ENCODE measurements at places on chromosomes 7 and 10.

DNA sequence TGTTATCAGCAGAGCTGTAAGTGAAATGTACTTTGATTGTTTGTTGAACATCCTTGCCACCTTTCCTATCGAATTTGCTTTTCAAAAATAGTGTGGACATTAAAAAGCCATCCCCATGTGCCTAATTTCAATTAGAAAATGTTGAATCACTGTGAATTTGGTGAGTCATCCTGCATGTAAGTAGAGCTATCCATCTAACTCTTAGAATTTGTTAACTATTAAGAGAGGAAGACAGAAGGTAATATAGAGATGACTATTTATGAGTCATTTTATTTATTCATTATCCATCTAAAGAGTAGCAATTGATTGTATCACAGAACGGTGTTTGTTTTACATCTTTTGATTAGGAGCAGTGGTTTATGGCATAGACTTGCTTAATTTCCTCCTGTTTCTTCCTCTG is 154.7 kb downstream of the MGMT start:
- no peak for DNase-seq

DNA sequence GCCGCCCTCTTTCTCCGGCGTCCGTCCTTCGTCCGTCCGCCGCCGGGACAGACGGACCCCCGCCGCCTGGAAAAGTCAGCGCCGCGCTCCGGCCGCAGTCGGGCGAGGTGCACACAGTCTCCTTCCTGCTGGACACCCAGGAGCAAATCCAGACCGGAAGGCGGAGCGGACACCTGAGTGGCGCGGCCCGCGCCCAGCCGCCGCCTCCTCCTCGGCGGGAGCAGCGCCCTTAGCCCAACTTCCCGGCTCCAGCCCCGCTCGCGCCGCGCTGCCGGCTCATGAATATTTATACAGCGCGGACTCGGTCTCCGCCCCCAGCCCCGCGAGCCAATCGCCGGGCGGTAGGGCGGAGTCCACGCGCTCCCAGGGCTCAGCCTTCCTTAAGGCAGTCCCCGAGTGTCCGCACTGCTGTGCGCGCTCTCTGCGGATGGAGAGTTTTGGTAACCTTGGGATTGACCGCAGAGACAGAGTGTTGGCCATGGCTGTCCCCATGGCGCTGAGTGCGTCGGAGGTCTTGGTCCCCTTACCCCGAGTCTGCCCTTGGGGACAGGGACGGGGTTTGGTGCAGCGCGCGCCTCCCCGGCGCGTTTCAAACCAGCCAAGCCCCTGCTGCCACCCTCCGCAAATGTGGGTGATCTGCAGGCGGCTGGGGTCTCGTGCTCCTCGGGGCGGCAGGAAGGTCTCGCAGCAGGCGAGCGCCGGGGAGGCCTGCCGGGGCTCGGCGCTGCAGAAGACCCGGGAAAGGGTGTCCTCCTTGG is at the start of gene FZD8:
Gene FZD8, minus strand, starts transcription at position 262 of the 758 bp plus-strand sequence. CDS start 867 bp downstream, outside the sequence.
- DNase-seq, result no peak

- no peak for DNase-seq
These were observed 581 bp downstream of the PTPRZ1 start for GRCh38 chr7:121873289-121874194.

DNA sequence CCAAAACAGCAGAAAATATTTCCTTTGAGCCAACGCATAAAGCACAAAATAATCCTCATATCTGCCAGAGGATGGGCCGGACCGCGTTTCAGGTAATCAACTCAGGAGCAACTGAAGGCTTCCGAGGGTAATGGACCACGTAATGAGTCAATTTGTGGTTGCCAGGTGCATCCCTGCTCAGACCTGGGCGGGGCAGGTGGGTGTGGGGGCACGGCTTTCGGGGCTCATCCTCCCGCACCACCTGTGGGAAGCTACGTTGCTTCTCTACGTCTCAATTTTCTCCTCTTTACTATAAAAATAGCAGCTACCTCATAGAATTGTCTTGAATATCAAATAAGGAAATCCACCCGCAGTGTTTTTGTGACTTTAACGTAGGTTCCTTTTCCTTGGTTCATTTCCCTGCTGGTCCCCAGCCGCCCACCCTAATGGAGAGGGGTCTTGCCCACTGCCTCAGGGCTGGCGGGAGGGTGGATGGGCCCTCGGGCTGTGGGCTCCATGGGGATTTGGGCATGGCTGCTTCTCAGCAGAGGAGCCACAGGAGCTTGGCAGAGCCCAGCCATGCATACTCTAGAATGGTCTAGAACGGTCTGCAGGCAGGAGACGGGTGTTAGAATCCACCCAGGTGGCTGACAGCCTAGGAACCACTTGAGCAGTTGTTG is 324.7 kb downstream of the ADARB2 start:
- DNase-seq, result no peak

- DNase-seq, result peak; percentile 7
These were observed 55.5 kb upstream of the ODAD2 start for GRCh38 chr10:28054228-28054860.

DNA sequence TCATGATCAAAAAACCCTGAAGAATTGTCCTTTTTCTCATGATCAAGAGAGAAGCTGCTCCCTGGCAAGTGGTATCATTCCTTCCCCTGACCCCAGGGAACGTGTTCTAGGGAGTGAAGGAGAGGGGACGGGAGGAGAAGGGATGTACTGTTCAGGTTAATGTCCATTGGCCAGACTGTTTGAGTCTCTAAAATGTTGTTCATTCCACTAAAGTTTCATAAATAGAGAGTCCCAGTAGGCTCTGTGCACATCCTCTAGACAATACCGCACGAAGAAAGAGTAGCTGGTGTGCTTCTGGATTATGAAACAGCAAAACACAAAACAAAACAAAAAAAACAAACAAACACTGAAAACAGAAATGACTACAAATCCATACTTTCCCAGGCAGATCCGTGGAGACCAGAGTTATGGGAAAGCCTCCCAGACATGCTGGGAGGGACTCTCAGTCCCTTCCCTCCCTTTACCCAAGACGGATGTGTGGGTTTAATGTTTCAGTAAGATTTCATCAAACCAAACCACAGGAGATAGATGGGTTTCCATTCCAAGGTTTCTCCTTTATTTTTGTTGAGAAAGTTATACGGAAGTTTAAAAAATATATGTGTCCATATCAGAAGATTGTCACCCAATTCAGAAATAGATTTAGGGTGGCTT is 66.5 kb upstream of the TNS3 start:
- no peak for DNase-seq

DNA sequence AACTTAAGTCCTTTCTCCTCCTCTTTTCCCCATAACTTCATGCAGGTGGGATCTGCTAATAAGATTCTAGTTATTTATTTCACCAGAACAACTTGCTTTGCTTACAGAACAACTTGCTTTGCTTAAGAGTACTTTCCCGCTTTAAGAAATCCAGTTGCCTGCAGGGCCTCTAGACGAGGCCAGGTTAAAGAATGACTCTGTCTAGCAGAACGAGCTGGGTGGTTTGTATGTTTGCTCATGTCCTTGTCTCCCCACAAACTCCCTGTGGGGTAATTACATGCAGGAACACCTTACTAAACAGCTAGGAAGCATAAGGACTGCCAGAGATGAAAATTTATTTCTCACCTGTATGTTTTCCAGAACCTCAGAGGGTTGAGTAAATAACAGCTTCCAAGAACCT is 8.8 kb upstream of the FZD8 start:
- DNase-seq, result no peak

GRCh38 chr10:79259834-79260233 is 87.4 kb upstream of the PPIF start:
- no peak for DNase-seq

- DNase-seq, result no peak
These were observed 30.0 kb downstream of the STK17A start for GRCh38 chr7:43612599-43613589.

DNA sequence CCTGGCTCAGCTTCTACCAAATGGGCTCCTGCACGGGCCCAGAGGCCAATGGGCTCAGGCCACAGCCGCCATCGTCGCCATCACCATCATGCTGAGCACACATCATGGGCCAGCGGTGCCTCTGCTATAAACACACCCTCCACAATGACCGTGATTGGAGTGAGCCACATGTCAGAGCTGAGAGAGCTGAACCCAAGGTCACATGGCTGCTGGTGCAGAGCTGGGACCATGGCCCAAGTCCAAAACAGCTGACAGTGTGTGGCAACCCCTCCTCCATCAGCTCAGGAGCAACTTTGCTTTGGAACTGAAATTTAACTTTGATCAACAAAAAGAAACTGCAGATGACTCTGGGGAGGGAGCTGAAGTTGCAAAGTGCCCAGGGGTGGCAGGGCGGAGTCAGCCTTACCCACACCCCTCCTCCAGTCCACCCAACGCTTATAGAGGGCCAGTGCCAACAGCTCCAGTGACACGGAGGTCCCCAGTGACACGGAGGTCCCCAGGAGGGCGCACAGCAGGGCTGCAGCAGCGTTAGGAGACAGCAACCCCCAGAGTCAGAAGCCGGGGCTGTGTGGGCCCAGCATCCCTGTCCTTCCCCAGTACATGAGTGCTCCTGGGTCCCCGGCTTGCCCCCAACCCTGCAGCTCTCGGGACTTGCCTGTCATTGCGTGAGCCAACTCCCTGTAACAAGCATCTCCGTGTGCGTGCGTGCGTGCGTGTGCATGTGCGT is 249.6 kb downstream of the ELFN1 start:
- DNase-seq, result no peak

- no peak for DNase-seq
These were observed 97.4 kb downstream of the SEC23IP start for GRCh38 chr10:119989966-119990365.

- DNase-seq, result no peak
These were observed 35.5 kb upstream of the KDM7A start for GRCh38 chr7:140212100-140212881.

DNA sequence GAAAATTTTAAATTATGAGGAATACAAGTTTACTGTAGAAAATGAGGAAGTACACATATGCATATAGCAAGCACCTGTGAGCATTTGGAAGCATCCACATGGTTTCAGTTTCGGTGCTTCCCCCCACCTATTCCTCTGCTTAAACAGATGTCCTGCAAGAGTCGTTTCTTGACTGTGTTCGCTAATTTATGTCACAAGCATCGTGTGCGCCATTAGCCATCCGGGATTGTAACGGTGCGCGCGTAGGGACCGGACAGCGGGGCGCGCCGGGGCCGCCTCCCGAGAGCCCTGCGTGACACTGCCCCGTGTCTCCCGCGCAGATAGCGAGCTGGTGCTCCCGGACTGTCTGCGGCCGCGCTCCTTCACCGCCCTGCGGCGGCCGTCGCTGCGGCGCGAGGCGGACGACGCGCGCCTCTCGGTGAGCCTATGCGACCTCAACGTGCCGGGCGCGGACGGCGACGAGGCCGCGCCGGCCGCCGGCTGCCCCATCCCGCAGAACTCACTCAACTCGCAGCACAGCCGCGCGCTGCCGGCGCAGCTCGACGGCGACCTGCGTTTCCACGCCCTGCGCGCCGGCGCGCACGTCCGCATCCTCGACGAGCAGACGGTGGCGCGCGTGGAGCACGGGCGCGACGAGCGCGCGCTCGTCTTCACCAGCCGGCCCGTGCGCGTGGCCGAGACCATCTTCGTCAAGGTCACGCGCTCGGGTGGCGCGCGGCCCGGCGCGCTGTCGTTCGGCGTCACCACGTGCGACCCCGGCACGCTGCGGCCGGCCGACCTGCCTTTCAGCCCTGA is 90.9 kb downstream of the NEURL1 start:
- DNase-seq, result no peak

- peak; percentile 18 for DNase-seq
These were observed at the start of gene ZNF32 for GRCh38 chr10:43648398-43649184. Gene ZNF32, minus strand, starts transcription at chr10:43648881. Its CDS starts 2,748 bp downstream, at chr10:43646133.

GRCh38 chr10:89389254-89389653 is 3.2 kb upstream of the IFIT1 start:
- no peak for DNase-seq

- no peak for DNase-seq
These were observed 23.0 kb downstream of the DENND11 start for GRCh38 chr7:141679014-141679413.

DNA sequence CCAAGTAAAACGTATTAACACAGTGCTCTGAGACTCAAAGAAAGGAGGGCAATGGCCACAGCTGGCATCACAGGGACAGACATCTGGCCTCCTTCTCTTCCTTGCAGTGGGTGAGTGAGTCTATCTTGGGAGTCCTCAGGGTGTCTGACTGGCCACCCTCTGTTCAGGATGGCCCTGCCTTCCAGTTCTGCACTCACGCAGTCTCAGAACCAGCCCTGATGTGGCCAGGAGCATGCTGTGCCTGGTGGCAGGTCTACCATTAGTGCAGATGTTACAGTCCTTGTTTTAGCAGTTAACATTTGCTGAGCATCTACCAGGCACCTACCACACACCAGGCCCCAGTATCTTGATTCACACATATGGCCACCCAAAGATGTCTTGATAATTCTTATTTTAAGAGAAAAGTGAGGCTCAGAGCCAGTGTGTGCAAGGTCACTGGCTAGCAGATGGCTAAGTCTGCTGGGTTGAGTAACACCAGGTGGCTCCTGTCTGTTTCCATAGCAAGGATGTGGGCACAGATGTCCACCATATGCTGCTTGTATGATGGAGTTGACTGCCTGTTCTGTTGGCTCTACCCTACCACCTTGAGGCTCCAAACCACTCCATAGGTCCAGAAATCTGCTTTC is 23.2 kb upstream of the ARHGAP22 start:
- DNase-seq, result no peak

GRCh38 chr10:75753621-75754020 is 322.2 kb downstream of the LRMDA start:
- no peak for DNase-seq
